ENCODE measurements at places on chromosomes 6 and 20.

DNA sequence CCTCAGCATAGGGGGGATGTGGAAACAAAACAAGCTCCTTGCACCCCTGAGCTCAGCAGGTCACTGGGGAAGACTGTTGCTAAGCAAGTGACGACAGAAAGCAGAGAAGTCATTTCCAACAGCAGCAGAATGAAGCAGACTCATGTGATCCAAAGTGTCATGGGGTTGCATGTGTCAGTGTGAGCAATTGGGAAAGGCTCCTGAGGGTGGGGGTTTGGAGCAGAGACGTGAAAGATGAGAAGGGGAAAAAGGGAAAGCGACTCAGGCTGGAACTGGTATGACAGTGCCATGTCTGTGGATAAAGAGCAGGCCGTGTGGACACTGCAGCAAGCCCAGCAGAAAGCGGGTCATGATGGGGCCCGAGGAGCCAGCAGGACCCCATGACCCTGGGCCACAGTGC is 363.9 kb downstream of the PREX1 start:
- DNase-seq: no peak

DNA sequence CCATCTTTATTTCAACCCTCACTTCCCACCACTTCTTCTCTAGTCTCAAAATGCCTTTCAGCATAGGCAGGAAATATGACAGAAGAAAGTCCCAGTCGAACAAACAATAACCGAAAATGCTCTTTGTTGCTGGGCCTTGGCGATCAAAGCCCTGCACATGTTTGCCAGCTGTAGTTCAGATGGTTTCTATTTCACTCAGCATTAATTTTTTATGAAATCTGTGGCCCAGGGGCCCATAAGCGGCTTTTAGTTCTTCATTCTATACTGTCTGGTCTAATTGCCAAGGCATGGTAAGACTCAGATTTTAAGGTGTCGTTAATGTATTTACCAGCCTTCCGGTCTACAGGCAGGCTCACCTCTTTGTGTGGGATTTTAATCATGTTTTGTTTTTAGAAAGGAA is 10.9 kb upstream of the F13A1 start:
- no peak for DNase-seq

- no peak for DNase-seq
Measured at GRCh38 chr6:54428431-54428830, 120.2 kb downstream of the TINAG start.

- no peak for DNase-seq
Measured at GRCh38 chr6:111503660-111504059, 20.6 kb upstream of the REV3L start.

DNA sequence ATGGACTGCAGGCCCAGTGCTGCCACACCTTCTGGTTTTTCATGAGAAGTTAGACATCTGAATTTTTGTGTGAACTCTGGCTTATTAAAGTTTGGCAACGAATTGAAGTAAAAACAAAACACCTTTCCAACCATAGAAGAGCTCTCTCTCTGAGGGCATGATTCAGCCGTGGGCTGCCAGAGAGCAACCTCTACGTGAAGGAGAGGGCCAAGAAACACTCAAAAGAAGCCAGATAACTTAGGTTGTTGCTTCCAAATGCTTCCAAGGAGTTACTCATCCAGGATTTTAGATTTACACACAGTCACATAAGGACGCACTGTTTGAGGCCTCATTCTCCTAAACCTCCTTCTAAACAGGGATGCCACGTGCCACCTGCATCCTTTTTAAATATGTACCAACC is 65.5 kb downstream of the NRN1 start:
- DNase-seq: no peak

- DNase-seq: no peak
Measured at GRCh38 chr20:24683676-24684075, 214.2 kb downstream of the SYNDIG1 start.

DNA sequence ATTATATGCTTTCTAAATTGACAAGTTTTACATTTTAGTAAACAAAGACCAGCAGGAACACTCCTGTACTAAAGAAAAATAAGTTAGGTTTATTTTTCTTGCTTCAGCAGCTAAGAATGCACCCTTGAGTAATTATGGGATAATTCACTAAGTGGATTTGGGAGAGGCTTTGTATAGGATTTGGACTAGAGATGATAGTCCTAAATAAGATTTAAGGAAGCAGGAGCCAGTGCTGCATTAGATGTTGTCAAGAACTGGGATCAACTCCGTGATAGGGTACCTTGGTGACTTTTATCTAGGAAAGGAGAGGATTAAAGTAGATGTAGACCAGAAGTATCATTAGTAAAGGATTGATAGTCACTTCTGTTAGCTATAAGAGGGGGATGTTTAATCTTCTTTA is 4.1 kb upstream of the C6orf141 start:
- no peak for DNase-seq

DNA sequence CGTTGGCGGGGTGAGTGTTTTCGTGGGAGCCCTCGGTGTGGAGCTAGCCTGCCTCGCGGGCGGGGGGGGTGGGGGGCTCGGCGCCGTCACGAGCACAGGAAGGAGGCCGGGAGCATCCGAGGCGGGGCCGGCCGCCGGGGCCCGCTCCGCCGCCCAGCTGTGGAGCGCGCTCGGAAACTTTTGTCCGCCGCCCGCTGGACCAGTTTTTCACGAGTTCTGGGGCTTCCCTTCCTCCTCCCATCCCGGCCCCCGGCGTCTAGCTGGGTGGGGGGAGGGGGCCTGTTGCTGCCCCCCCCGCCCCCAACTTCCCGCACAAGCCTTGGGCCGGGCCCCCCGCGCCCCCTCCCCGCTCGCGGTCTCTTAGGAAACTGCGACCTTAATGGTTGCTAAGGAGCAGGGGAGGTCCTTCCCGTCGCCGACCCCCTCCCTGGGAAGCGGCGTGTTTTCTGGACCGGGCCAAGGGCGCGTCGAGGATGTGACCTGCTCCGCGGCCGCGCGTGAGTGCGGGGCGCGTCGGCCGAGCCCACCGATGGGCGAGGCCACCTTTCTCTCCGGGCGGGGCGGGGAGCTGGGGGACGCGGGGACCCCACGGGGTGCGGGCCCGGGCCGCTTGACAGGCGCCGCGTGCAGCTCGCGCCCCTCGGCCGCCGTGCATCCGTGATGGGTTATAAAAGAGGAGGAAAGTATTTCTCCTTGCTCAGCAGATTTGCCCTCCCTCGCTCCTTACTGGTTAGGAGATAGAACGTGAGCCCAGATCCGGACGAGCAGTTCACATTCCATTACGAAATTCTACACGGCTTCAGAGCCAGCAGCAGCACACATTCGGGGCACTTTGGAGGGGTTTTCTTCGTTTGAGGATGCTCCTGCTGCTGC is 1.4 kb downstream of the RREB1 start:
- no peak for DNase-seq

GRCh38 chr6:34056305-34057108 is 89.4 kb downstream of the GRM4 start:
- no peak for DNase-seq

- DNase-seq: no peak
Measured at GRCh38 chr6:38164671-38165108, 345.2 kb downstream of the ZFAND3 start.

- no peak for DNase-seq
Measured at GRCh38 chr6:152093711-152094110, 286.2 kb downstream of the ESR1 start.

- DNase-seq: peak; percentile 57
Measured at GRCh38 chr6:14095437-14095836, 22.1 kb upstream of the CD83 start.

DNA sequence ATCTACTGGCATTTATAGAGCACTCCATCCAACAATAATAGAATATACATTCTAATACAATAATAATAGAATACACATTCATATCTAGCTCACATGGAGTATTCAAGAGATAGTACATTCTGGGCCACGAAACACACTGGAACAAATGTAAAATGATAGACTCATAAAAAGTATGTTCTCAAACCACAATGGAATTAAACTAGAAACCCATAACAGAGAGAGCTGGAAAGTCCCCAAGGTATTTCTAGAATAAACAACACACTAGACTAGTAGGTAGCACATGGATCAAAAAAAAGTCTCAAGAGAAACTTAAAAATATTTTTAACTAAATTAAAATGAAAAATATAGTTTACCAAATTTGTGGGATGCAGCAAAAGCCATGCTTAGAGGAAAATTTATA is 9.1 kb upstream of the TP53TG5 start:
- DNase-seq: no peak

DNA sequence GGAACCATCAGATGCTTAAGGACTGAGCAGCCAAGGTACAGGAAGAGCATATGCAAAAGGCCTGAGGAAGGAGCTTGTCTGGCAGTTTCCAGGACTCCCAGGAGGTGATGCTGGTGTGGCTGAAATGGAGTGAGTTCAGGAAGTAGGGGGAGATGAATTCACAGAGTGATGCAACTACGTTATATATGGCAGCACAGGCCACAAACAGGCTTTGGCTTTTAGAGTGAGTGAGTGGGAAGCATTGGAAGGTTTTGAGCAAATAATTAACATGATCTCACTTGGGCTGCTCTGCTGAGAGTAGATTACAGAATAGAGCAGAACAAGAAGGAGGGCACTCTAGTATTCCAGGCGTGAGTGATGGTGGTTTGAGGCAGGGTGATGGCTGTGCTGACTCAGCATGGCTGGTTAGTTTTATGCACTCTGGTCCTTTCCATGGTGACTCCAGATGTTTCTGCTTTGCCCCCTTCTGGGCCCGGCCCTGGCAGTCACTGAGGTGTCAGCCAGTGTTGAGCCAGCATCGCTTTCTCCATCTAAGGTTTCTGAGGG is 6.5 kb downstream of the BTN2A2 start:
- DNase-seq: no peak

- no peak for DNase-seq
Measured at GRCh38 chr6:20538907-20539306, 4.7 kb downstream of the CDKAL1 start.

- no peak for DNase-seq
Measured at GRCh38 chr6:118784641-118785164, 109.2 kb upstream of the ASF1A start.

GRCh38 chr6:108896111-108896661 is 48.0 kb downstream of the ARMC2 start:
- DNase-seq: no peak

DNA sequence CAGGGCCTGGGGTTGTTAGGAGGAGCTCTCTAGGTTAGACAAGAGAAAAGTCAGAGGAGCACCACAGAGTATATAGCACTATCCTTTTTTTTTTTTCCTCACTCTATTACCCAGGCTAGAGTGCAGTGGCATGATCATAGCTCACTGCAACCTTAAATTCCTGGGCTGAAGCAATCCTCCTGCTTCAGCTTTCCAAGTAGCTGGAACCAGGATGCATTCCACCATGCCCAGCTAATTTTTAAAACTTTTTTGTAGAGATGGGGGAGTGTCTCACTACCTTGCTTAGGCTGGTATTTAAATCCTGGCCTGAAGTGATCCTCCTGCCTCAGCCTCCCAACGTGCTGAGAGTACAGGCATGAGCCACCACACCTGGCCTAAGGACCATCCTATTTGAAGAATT is 19.3 kb upstream of the AKIRIN2 start:
- no peak for DNase-seq

GRCh38 chr20:48171626-48172356 is 386.5 kb upstream of the SULF2 start:
- DNase-seq: no peak

- DNase-seq: no peak
Measured at GRCh38 chr6:3699231-3699630, 52.3 kb downstream of the PXDC1 start.

DNA sequence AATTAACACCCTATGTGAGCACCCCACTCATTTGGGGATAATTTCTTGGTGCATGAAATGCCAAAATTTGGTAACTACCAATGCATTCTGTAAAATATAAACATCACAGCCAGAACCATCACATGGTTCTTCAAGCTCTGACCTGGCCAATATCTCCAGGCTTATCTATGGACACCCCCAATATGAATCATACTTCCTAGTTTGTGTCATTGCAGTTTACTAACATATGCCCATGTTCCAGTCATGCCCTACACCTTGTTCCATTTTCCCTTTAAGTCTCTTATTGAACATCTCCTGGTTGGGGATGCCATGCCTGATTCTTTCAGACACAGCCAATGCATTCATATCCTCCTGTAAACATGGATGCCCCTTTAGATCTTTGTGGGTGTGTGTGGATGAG is 572.8 kb upstream of the BTBD3 start:
- DNase-seq: no peak

GRCh38 chr6:57134954-57135353 is 37.2 kb upstream of the BAG2 start:
- DNase-seq: no peak

GRCh38 chr6:6730831-6731230 is 142.3 kb downstream of the LY86 start:
- DNase-seq: no peak

DNA sequence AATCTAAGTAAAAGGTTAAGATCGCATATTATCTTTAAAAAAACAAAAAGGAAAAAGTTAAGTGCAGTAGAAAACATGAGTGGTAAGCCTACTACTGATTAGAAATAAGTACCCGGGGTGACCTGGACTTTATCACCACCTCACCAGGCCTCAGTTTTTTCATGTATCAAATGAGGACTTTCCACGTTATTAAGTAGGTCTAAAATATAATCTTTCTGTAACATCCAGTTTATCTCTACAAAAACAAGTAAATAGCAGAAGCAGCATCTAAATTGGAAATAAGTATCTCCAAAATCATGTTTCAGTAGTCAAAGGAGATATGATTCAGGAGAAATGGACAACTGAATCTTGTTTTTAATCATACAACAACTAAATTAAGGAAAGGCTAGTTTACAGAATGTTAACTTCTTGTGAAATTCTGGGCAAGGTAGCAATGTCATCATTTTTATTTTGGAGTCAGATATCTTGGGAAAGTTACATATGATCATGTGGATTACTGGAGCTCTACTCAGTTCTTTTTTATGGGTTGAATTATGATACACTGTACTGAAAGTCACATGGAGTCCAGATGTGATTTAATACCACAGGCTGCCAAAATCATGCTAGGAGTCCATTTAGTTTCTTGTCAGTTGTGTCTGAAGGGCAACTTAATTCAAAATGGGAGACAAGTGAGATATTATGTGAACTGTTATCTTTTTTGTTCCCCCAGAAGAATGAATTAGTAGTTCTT is 114.7 kb upstream of the PRL start:
- DNase-seq: no peak

DNA sequence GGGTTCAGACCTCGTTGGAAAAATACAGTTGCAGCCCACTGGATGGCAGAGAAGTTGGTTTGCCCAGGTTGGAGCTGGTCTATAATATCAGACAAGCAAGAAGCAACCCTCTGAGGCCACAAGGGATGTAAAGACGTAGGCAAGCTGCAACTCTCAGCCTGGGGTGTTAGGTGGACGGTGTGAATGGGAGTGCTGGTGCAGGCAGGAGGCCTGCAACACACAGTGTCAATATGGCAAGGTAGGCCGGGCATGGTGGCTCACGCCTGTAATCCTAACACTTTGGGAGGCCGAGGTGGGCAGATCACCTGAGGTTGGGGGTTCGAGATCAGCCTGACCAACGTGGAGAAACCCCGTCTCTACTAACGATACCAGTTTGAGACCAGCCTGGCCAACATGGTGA is 10.5 kb downstream of the VPS16 start:
- no peak for DNase-seq

GRCh38 chr6:33075568-33076405 is at the start of gene HLA-DPB1:
Gene HLA-DPB1 (plus strand): TSS chr6:33075990. CDS start chr6:33076042, 52 bp downstream.
- peak; percentile 82 for DNase-seq

- no peak for DNase-seq
Measured at GRCh38 chr6:161017766-161018564, 26.4 kb downstream of the MAP3K4 start.

GRCh38 chr6:79670789-79671188 is 39.7 kb downstream of the SH3BGRL2 start:
- no peak for DNase-seq

Data from memory B cell (primary cell).